ENCODE measurements at places on chromosomes 3 and 15. TPM values are rescaled to one million over a fixed set of nuclear protein-coding genes. Genes with fewer than 3 reads are reported as not detected.

SLCO2A1 gene
- 8.3 TPM for total RNA-seq

TMEM212 gene
- total RNA-seq = not detected

TMEM266 gene
- total RNA-seq = 0.13 TPM

SGO1 gene
- 0.59 TPM for total RNA-seq

MAP1A gene
- total RNA-seq = 24.4 TPM

SLC38A3 gene
- 10.6 TPM for total RNA-seq

TRAT1 gene
- total RNA-seq = not detected
